Activated CD4-positive, alpha-beta T cell treated with anti-CD3 and anti-CD28 coated beads, Interleukin-2, amount 50 U/mL, for 1 hour (primary cell): ENCODE measurements at places on chromosomes 12 and 14.

- DNase-seq = no peak
These were observed 1.1 kb downstream of the PPP1R1A start for GRCh38 chr12:54587315-54587873.

DNA sequence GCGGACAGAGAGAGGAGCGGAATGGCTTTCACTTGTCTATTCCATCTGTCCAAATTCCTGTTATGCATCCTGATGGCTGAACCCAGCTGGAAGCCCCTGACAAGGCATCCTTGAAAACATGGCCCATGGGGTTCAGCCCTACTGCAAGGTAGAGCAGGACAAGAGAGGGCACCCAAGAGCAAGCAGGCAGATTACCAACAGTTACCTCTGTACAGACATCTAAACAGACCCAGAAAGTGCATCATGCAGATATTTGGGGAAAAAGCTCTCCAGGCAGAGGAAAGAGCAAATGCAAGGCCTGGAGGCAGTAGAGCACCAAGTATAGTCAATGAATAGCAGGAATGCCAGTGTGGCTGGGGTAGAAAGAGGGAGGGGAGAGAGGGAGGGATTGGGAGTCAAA, 407.5 kb downstream of the PCNX1 start:
- no peak for DNase-seq

DNA sequence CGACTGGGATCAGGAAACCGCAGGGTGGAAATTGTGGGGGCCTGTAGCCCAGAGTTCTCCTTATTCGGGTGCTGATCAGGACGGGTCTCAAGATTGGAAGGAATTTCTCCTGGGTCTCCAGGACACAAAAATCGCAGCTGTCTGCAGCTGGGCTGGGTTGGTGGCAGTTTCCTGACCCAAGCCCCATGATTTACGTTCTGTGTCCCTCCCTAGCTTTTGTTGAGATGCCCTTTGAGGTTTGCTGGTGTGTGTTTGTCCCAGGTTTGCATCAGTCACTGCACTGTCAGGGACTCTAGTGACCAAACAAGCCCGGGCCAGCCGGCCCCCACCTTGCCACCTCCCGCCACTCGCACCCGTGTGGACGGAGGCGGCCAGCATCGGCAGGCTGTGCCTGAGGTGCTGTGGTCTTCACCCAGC, 89.5 kb downstream of the FBXL14 start:
- no peak for DNase-seq

- no peak for DNase-seq
These were observed 35.2 kb upstream of the RNASE1 start for GRCh38 chr14:20837831-20838230.

DNA sequence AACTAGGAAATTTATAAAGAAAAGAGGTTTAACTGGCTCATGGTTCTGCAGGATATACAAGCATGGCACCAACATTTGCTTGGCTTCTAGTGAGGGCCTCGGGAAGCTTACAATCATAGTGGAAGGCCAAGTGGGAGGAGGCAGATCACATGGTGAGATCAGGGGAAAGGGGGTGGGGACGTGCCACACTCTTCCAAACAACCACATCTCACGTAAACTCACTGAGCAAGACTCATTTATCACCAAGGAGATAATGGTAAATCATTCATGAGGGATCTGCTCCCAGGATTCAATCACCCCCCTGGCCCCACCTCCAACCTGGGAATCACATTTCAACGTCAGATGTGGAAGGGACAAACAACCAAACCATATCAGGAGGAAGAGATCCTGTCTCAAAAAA, 35.8 kb downstream of the NUMB start:
- DNase-seq = no peak

- no peak for DNase-seq
These were observed 99.1 kb downstream of the BICD1 start for GRCh38 chr12:32205731-32206130.

GRCh38 chr12:112425582-112426382, 7.0 kb downstream of the PTPN11 start:
- no peak for DNase-seq

DNA sequence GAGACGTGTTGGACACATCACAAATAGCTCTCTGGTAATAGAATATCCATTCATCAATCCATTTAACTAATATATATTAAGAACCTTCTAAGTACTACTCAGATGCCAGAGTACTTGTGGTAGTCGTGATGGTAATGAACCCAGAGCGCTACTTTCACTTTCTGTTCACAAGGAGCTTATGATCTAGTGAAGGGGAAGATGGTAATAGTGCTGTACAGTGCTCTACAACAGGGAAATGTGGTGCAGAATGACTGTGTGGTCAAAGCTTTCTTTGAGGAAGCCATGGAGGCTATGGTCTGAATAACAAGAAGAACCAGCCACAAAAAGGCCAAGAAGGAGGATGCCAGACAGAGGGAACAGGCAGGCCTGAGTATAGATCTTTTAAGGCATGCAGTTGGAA, 212.0 kb downstream of the PTPRO start:
- no peak for DNase-seq

DNA sequence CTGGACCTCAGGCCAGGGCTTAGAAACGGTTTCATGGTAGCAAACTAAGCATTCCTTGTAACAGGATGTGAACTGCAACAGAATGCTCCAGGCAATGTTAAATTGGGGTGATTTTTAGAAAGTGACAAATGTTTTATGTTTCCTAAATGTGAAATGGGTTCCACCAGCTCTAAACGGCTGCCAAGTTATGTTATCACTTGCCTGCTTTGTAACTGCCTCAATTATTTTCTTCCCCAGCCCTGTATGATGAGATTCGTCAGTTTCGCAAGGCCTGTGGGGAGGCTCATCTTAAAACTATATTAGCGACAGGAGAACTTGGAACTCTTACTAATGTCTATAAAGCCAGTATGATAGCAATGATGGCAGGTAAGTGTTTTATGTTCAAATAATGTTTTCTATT, 70.9 kb downstream of the DERA start:
- DNase-seq = no peak

GRCh38 chr12:104702565-104703139, 245.9 kb downstream of the CHST11 start:
- no peak for DNase-seq

DNA sequence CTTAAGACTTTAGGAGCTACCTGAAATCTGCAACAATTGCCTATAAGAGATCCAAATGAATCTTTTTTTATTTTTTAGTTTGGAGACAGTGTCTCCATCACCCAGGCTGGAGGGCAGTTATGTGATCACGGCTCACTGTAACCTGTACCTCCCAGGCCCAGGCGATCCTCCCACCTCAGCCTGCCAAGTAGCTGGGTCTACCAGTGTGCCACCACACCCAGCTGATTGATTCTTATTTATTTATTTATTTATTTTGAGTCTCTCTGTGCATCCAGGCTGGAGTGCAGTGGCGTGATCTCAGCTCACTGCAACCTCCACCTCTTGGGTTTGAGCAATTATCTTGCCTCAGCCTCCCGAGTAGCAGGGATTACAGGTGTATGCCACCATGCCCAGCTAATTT, 26.1 kb downstream of the STK38L start:
- no peak for DNase-seq

DNA sequence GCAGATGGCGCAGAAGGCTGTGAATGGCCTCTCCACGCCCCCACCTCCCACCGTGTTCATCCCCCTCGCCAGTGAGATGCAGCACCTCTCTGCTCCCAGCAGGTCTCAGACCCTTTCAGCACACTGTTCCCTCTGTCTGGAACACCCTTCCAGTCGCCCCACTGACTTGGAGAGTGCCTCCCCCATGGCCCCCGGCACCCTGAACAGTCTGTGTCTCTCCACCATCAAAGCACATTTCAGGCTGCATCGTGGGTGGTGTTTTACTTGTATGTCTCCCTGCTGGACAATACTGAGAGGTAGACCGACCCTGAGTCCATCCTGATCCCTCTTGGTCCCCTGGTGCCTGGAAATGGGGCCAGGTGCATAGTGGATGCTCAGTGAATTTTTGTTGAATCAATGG, 34.9 kb downstream of the CACNA2D4 start:
- no peak for DNase-seq

- DNase-seq = no peak
These were observed 52.3 kb downstream of the PLEKHA5 start for GRCh38 chr12:19181666-19182426.

- DNase-seq = no peak
These were observed 155.5 kb downstream of the DACT1 start for GRCh38 chr14:58793131-58793740.

DNA sequence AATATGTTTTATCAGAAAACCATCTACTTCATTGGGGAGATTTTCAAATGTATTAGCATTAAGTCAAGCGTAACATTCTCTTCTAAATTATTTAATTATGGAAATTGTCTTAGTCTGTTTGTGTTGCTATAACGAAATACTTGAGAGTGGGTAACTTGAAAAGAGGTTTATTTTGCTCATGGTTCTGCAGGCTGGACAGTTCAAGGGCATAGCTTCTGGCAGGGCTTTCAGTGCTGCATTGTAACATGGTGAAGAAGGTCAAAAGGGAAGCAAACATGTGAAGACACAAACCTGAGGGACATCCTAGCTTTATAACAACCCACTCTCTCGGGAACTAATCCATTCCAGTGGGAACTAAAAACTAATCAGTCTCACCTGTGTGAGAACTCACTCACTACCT, 84.3 kb upstream of the TMPO start:
- DNase-seq = no peak

- DNase-seq = no peak
These were observed 21.8 kb upstream of the ATXN7L3B start for GRCh38 chr12:74515849-74516248.
